Left ventricle myocardium superior (tissue), 1 donor: ENCODE measurements at places on chromosomes 3 and 15. TPM values are rescaled to one million over a fixed set of nuclear protein-coding genes. Genes with fewer than 3 reads are reported as not detected.

The ATP2B2 gene
- not detected for total RNA-seq

The STRIT1 gene
- 0.79 TPM for total RNA-seq

The GMNC gene
- total RNA-seq, result 4.3 TPM

The ANKUB1 gene
- total RNA-seq, result not detected

The FBXL2 gene
- total RNA-seq, result 2.1 TPM

The IL16 gene
- 5.5 TPM for total RNA-seq

The FMN1 gene
- 2.9 TPM for total RNA-seq

The SAMMSON gene
- total RNA-seq, result not detected

The GASK1A gene
- 0.59 TPM for total RNA-seq

The SCN11A gene
- not detected for total RNA-seq

The PLCH1 gene
- 0.50 TPM for total RNA-seq

The ISL2 gene
- total RNA-seq, result not detected

The PTH1R gene
- 13.0 TPM for total RNA-seq

The GOLGA8T gene
- 0.27 TPM for total RNA-seq

The BFSP2 gene
- total RNA-seq, result not detected

The ZNF660 gene
- 0.92 TPM for total RNA-seq

The HHLA2 gene
- not detected for total RNA-seq

The SCAMP5 gene
- 2.8 TPM for total RNA-seq

The LTK gene
- total RNA-seq, result 1.5 TPM
